MM.1S (cell line): ENCODE measurements at places on chromosomes 12 and 14.

- no peak for DNase-seq
Observed at GRCh38 chr14:81668626-81669274, 135.1 kb upstream of the SEL1L start.

GRCh38 chr12:85273381-85274314 lies 6.4 kb upstream of the ALX1 start:
- DNase-seq, result peak; percentile 75

- DNase-seq, result no peak
Observed at GRCh38 chr12:44295958-44296623, 460.2 kb downstream of the TMEM117 start.

- no peak for DNase-seq
Observed at GRCh38 chr12:131060011-131060703, 106.5 kb downstream of the ADGRD1 start.

DNA sequence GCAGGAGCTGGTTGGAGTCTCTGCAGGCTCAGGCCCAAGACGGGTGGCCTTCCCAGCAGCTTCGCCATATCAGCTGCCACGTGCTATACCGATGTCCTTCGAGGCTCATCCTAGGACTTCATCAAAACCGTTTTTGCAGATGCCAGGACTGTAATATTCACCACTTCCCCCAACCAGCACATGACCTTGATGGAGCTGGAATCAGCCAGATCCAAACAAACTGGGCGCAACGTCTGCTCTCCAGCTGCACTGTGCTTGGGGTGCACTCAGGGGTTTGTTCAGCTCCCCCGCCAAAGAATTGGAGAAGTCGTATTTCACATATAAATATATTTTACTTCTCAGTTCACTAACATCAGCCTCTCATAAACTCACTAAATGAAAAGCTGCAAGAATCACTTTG lies 149.5 kb upstream of the DIO3 start:
- no peak for DNase-seq

GRCh38 chr14:79587875-79588274 lies 623.4 kb downstream of the DIO2 start:
- DNase-seq, result no peak

DNA sequence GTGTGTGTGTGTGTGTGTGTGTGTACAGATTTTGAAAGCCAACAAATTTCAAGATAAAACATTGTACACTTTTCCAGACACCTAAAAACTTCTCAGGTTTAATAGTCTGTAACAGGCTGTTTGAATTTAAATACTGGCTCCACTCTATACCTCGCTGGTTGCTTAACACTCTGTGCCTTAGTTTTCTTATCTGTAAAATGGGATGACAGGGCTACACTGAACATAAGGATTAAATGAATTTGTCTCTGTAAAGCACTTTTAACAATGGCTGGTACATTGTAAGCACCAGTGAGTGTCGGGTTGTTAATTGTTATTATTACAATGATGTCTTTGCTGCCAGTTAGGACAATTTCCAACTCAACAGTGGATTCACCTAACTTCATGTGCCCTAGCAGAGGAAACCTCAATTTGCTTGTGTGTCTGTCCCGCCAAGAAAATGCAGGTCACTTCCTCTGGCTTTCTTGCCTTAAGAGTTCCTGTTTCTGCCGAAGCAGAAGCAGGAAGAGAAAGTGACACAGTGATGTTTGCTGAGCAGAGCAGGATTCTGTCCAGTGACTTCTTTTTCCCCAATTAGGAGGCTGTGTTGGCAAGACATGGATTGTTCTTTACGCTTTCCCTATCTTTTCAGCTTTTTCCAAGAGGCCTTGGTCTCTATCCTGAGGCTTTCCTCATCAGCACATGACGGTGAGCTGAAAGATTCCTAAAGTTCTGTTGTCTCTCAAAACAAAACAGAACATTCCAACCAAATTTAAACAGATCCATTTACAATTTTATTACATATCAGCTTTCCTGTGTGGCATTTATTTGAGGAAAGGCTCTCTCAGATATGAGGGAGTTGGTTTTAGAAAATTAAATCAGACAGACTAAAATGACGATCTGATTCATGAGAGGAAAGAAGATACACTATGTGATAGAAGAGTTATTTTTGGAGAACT lies 154.1 kb upstream of the ATP2B1 start:
- DNase-seq, result peak; percentile 70

- DNase-seq, result peak; percentile 10
Observed at GRCh38 chr14:91041450-91041849, 19.0 kb downstream of the RPS6KA5 start.

GRCh38 chr12:114174326-114174725 lies 208.2 kb upstream of the RBM19 start:
- DNase-seq, result no peak

DNA sequence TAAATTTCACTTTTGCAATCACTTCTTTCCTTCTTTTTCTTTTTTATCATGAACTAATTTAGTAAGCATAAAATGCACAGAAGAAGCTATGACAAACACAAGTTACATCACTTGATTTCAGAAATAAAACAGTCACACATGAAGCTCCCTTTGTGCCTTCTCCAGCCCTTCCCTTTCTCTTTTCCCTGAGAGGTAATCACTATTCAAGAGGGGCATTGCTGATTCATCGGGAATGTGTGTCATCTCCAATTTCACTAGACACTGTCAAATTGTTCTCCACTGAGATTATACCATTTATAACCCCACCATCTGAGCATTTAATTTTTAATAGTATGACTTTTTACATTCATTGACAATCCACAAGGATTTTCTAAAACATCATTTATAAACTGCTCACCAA lies 91.6 kb upstream of the PTPRQ start:
- no peak for DNase-seq

DNA sequence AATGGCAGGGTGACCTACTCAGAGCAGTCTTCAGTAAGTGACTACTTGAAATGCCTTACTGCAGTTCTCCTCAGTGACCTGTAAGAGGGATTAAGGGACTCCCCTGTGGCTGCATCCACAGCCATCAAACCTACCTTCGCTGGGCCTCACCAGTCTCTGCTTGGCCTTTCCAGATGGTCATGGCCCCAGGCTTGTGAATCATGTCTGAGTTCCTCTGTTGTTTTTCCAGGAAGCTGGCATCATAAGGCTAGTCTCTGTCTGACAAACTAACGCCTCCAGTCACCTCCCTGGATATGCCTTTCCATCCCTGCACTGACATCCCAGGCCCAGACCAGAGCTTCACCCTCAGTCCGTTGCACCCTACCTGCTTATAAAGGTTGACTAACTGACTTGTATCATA lies 14.0 kb downstream of the RNASE2 start:
- no peak for DNase-seq

GRCh38 chr12:45518291-45519235 lies 210.9 kb upstream of the ARID2 start:
- no peak for DNase-seq

DNA sequence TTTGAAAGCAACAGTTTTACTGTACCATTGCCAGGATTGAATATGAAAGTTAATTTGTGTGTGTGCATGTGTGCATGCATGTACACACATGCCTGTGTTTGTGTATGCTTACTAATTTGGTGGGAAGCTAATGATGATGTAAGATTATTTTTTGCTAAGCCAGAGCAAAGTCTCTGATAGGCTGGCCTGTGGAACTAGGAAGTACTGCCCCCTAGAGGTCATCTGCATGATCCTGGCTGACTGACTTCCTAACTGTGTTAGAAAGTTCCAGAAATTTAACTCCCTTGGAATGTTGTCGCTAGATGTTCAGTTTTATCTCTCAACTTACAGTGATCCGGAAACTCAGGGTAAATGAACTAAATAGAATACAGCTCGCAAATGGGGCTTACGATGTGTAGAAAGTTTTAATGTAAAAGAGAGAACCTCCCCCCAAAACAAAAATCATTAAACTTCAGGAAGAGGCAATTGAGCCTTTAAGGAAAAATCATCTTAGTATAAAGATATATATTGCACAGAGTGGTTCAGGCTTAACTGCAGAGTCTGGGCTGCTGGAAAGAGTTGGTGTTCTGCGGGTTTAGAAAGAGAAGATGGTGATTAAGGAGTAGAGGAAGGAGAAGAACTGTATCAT lies 34.3 kb upstream of the SLC38A1 start:
- peak; percentile 36 for DNase-seq

GRCh38 chr12:109637348-109637747 lies 63.8 kb downstream of the MVK start:
- no peak for DNase-seq

DNA sequence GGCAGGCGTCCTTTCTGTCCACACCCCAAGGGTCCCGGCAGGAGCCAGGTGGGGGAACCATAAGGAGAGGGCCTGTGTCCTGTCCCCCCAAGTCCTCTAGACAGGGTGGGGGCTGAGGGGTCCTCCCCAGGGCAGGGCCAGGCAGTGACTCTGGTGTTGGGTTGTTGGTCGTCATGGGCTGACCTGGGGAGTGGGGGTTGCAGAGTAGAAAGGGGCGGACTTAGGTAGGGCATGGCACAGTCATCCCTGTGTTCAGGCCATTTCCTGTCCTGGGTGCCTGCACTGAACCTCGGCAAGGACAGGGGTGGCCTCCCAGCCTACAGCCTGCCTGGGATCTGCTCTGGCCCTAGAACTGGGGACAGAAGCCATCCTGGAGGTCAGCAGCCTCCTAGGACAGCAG lies 356.2 kb downstream of the TMEM121 start:
- DNase-seq, result no peak

DNA sequence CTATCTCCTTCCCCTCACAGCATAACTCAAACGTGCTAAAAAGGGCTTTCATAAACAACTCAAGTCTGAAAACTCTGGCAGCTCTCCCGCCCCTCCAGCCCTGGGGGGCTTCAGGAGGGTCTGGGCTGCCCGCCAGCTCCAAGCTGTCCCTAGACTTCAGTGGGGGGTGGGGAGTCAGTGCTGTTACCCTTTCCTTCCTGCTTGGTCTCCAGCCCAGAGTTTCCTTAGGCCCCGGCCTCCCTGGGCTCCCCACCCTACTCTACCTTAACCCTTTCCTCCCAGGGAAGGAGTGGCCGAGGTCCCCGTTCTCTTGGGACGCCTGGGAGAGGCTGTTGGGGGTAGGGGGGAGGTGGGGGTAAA lies 530 bp upstream of the NYNRIN start:
- no peak for DNase-seq

GRCh38 chr12:76634133-76634532 lies 74.6 kb upstream of the OSBPL8 start:
- DNase-seq, result no peak

DNA sequence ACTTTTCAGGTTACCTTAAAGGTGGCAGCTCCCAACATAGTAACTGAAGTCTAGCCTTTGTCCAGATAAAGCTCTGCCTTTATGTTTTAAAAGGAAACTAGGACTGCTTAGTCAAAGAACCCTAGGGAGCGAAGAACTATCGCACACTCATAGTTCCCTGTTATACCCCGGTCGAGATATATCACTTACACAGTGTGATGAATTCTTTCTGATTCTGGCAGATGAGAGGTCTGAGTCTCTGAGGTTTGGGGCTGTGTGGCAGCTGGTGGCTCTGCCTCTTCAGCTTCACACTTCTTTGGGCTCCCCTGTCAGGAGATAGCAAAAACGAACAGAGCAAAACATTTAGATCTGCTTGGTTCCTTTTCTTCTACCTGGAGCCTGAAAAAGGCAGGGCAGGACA lies 17.0 kb downstream of the ACIN1 start:
- DNase-seq, result no peak
